ENCODE measurements at places on chromosomes 7 and 10.

- no peak for DNase-seq
Observed at GRCh38 chr10:22560913-22561239, 153.5 kb downstream of the PIP4K2A start.

- no peak for DNase-seq
Observed at GRCh38 chr10:129532838-129533237, 65.8 kb downstream of the MGMT start.

- DNase-seq, result no peak
Observed at GRCh38 chr10:23826421-23826820, 382.5 kb upstream of the KIAA1217 start.

DNA sequence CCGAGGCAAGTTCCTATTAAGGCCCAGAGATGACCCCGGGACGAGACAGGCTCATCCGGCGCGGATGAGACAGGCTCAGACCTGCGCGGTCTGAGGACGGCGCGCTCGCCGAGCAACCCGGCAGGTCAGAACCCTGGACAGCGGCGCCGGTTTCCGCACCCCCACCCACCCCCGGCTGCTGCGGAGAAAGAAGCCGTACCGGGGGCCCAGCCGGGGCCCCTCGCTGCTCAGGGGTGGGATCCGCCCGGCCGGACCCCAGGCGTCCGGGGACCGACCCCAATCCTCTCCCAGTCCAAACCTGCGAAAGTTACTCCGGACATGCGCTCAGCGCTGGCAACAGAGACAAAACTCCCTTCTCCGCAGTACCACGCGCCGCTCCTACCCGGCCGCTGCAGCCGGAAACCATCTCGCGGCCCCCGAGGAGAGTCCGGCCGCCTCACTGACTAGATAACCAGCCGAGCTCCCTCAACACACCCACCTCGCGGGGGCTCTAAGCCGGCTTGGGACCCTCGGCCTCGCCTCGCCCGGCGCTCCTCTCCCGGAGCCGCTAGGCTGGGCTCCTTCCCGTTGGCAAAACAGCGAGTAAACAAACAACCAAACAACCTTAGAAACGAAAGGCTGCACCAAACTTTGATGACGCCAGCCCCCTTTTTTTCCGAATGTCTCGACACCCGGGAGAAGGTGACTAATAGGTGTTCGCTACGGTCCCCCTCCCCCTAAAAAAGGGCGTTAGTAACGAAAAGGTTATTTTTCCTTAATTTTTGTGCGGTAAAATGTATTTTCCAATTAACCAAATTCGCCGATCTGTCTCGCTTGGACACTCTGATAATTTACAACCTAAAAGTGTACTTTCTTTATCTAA, 2.3 kb upstream of the DRGX start:
- no peak for DNase-seq

GRCh38 chr10:87092861-87093631, 1.6 kb downstream of the GLUD1 start:
- DNase-seq, result no peak

DNA sequence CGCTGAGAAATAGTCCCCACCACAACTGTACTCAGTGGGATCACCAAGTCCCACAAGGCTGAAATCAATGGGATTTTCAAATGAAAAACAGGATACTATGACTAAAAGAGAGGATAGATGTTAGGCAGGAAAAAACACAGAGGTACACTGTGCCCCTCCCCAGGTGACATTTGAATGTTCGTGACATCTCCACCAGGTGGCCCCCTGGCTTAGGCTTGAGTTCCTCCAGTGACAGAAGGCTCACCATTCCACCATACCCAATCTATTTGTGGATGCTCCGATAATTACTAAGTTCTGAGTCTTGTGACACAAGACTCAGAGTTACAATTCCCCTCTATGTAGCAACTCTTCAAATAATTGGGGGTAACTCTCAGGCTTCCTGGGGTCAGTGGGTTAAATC, 77.5 kb upstream of the KCNMA1 start:
- DNase-seq, result no peak

DNA sequence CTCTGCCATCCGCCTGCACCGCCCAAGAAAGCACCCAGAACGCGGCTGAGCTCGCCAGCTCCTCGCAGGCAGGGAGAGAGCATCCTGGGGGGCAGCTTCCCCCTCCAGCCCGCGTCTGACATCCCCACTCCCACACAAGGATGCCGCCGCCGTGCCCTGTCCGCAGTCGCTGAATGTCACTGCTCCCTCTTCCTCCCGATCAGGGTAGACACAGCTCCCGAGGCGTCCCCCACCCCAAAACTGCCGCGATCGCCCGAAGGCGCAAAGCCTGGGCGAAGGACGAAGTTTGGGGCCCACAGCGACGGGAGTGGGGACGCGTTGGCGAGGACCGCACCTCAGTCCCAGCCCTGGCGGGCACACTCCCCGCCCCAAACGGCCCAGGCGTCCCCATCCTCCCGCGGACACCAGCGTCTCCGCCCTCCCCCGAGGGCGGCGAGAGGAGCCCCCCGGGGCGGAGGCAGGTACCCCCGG, 1.5 kb upstream of the KAT6B start:
- DNase-seq, result no peak

DNA sequence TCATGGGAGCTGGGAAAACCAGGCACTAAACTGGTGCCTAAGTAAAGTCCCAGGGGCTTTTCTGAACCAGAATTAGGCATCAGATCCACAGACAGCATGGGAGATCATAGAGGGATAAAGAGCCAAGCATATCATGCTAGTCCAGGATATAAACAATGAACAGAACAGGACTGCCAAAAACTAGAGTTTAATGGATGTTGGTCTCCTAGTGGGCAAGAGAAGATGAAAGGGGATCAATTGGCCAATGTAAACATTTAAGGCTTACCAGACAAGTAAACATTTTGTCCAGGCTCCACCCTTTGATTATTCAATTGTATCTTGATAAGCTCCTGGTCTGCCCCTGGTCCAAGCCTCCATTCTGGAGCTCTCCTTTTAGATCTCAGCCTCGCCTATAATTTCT, 18.9 kb downstream of the MACC1 start:
- DNase-seq, result no peak

DNA sequence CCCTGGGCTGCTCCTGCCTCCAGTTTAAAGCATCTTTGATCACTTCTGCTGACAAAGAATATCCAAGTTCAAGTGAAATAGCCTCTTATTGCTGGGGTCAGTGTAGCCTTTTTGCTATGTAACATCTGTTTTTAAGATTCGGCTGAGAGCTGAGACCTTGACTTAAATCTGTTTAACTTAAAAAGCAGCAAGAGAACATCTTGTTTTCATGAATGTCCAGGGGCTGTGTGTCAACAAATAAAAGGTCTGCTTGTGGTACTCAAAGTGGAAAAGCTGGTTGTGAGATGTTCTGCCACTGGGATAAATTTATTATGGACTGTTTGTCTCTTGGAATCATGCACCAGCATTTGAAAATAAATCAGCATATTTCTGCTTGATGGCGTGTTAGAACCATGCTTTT, 73.2 kb downstream of the CALD1 start:
- no peak for DNase-seq

DNA sequence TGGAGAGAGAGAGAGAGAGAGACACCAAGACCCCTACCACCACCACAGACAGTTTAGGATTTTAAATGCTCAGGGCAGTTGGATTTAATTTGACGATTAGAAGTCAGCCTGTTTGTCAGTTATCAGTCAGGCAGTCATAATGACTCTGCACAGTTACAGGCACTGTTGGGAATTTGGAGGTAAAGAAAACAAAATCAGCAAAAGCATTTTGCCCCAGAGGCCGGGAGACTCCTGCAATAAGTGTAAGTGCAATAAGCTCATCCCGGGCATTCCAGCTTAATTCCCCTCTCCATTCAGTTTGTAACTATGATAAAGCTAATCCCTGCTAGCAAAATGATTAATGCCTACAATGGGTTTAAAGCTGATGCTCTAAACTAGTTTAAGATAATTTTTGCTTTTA, 13.5 kb downstream of the SEMA3C start:
- DNase-seq, result no peak

DNA sequence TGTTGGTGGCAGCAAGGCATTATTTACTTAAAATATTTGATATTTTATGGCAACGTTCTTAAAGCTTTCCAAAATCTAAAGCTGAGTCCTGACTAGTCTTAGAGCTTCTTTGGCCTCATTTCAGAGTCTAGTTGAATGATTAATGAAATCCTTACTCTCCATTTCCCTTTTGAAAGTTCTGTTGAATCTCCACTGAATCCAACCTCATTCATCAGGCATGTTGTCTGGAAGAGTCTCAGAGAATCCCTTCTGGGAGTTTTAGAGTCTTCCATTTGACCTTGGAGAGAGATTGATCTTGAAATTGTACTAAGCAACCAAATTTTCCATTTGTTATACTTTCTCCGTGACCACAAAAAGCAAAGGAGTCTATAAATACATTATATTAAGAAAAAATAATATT, 198.5 kb upstream of the TMEM196 start:
- no peak for DNase-seq

DNA sequence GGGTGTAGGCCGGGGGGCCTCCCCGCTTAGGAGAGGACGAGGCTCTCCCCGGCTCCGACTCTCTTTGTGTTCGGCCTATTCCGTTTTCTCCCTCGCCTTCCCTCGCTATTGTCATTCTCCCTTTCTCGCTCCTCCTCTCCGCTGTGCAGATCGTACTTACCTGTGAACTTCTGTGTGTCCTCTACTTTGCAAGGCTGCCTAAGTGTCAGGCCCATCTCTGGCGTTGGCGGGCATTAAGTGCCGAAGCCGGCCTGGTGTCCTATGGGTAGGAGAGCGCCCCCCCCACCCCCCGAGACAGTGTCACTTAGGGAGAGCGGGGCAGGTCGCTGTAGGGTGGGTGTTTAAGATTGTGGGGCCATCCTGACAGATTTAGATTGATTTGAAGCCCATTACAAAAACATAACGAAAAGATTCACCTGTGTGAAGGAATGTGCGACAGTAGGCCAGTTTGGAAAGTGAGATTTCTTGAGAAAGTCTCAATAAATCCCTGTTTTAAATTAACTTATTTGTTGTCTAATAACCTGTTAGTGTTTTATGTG, 579 bp downstream of the RBM33 start:
- no peak for DNase-seq

- DNase-seq, result no peak
Observed at GRCh38 chr7:41438705-41439514, 264.0 kb downstream of the INHBA start.

- no peak for DNase-seq
Observed at GRCh38 chr7:135879233-135879632, 97.9 kb downstream of the MTPN start.

DNA sequence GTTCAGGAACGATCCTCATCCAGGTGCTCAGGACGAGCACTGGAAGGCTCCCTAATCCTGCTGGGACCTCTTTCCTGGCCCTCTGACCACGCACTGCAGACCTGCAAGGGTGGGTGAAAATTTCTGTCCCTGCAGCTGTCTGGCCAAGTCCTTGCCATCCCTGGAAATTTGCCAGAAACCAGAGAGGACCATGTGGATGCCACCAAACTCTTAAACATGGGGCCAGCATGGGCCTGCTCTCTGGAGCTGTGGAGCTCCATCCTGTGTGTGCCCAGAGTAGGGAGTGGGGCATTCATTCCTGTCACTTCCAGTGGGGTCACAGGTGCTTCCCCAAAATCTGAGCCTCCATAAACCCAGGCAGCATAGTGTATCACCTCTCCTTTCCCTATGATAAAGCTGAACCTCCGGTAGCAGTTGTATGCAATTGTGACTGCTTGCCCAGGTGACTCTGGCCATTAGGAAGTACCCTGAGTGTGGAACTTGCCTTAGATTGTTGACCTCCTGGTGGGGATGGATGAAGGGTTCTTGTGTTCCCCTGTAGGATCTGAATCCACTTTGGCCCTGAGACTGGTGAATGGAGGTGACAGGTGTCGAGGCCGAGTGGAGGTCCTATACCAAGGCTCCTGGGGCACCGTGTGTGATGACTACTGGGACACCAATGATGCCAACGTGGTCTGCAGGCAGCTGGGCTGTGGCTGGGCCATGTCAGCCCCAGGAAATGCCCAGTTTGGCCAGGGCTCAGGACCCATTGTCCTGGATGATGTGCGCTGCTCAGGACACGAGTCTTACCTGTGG, 57.1 kb downstream of the DMBT1 start:
- DNase-seq, result no peak

DNA sequence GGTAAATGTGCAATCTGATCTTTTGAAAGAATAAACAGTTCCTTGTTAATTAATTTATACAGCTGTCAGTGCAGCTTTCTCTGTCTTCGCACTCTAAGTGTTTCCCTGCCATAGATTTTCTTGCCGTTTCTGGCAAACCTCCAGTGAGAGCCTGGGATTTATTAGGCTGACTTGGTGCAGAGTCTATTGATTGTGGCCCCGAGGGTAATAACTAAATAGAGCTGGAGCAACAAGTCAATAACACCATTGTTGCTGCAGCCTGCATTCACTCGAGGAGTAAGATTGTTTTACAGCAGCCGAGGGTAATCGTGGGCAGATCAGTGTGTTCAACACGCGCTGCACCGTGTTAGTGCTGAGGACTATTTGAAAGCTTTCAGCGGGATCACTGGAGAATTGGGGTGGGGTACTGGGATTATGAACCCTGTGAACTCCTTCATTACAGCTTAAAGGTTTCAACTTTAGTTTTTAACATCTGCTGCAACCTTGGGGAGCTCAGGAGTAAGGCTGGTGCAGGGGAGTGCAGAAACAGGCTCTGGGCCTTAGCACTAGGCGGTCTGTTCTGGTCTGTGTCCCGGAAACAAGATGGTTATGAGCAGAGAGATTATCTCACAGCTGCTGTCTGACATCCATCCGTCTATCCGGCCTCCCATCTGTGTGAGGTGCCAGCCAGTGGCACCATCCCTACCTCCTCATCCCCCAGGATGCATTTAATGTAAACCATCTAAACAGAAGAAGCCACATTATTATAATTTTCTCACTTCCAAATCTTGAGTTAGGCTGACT, 174.0 kb upstream of the TCF7L2 start:
- DNase-seq, result peak; percentile 20

DNA sequence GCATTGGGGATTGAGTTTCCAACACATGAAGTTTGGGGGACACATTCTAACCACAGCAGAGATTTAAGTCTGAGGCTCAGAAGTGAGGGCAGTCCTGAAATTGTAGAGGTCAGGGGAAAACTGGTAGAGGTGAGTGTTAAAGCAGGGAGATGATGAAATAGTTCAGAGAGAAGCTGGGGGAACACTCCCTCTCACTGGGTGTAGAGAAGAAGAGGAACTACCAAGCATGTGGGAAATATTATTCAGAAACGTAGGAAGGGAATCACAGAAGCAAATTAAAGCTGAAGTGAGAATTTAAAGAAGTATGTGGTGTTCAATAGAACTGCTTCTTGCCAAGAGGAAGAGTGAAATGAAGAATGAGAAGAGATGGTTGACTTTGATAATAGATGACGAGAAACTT, 121.5 kb upstream of the FAM3C start:
- no peak for DNase-seq

DNA sequence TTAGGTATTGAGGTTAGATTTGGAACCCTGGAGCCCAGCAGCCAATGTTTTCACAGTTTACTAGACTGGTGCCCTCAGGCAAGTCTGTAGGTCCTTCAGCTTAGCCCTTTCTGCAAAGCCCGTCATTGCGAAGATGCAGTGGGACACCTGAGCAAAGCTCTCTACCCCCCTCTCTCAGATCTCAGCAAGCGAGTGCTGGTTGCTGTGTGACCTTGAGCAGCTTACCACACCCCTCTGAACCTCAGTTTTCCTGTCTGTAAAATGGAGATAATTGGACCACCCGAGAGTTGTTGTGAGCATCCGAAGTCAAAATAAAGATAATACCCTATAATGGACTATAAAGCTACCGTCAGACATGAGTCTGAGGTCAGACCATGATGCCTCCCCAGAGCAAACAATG, 3.7 kb downstream of the NPC1L1 start:
- no peak for DNase-seq
